ENCODE measurements at places on chromosomes 6 and 20.

DNA sequence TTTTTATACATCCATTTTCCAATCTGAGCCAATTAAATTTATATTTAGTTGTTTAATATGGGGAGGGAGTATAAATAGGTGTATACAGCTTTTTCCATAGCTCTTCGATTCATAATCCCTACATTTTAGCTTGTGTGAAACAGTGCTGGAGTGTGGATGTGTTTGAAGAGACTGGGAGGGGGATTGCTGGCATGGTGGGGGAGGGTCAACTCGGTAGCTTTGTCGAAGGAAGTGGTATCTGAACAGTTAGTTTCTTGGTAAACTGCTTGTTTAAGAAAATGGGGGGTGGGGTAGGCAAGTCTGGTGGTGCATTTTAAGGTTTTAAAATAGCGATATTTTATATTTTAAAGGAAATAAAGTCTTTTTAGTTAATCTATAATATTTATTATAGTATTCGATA is 1.4 kb upstream of the LIN28B start:
- no peak overlapping the region for H3K27ac ChIP-seq
- peaks cover 2% of the 10 kb centered on the region for H3K36me3 ChIP-seq
- no peak for DNase-seq
- peaks cover 68% of the 10 kb centered on the region for H3K27me3 ChIP-seq

GRCh38 chr6:157885211-157885788 is 62.3 kb downstream of the SNX9 start:
- peaks cover 48% of the 10 kb centered on the region for H3K4me1 ChIP-seq
- no peak overlapping the region for H3K4me3 ChIP-seq

DNA sequence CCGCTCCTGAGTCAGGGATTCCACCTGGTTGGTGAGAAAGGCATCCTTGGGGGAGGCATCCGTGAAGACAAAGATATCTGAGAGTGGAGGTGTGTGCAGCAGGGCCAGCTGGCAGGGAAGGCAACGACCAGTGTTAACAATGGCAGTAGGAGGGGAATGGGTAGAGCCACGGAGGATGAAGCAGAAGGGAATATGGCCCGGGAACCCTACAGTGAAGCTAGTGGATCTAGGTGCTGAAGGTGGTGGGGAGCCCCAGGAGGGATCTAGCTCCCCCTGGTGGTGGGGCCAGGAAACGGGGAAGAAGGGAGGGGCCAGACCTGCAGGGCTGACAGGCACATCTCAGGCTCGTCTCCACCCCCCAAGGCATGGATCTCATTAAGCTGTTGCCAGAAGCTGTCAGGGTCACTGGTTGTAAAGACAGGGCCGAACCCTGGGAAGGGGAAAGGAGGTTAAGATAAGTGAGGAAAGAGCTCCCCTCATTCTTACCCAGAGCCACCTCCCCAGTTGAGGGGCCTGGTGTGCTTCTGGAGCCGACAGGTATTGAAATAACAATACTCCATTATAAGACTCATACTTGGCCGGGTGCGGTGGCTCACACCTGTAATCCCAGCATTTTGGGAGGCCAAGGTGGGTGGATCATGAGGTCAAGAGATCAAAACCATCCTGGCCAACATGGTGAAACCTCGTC is 7.3 kb downstream of the VWA7 start:
- no peaks in the 10 kb centered on the region for H3K27me3 ChIP-seq
- DNase-seq = peak; percentile 86
- H3K4me1 ChIP-seq = peaks cover 52% of the 10 kb centered on the region
- H3K36me3 ChIP-seq = peaks cover 9% of the 10 kb centered on the region
- no peak overlapping the region for H3K4me3 ChIP-seq

GRCh38 chr20:22905658-22906057 is 129.5 kb upstream of the SSTR4 start:
- H3K4me1 ChIP-seq = no peaks in the 10 kb centered on the region
- DNase-seq = no peak
- no peak overlapping the region for H3K27ac ChIP-seq
- no peak overlapping the region for H3K4me3 ChIP-seq

DNA sequence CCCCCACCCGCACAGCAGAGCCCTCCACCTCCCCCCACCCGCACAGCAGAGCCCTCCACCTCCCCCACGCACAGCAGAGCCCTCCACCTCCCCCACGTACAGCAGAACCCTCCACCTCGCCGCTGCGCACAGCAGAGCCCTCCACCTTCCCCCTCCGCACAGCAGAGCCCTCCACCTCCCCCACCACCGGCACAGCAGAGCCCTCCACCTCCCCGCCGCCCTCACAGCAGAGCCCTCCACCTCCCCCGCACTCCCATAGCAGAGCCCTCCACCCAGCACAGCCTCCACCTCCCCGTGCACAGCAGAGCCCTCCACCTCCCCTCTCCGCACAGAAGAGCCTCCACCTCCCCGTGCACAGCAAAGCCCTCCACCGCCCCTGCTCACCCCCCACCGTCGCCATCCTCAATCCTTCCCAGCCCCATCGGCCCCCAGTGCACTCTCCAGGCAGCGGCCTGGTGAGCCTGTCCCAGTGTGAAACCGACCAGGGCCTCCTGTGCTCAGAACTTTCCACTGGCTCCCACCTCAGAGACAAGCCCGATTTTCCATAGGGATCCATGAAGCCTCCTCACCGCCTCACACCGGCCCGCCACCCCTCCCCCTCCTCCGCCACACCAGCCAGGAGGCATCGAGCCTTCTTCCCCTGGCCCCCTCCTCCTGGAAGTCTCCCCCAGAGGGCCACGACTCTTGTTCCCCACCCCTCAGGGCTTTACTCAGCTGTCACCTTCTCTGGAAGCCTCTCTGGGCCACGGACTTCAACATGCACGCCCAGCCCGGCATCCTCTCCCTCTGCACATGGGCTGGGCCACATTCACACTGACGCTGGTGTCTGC is 347.1 kb downstream of the ZFAND3 start:
- no peaks in the 10 kb centered on the region for H3K4me1 ChIP-seq
- no peak for DNase-seq
- no peaks in the 10 kb centered on the region for H3K36me3 ChIP-seq
- H3K27me3 ChIP-seq = no peaks in the 10 kb centered on the region
- H3K4me3 ChIP-seq = no peak overlapping the region
- no peak overlapping the region for H3K27ac ChIP-seq

DNA sequence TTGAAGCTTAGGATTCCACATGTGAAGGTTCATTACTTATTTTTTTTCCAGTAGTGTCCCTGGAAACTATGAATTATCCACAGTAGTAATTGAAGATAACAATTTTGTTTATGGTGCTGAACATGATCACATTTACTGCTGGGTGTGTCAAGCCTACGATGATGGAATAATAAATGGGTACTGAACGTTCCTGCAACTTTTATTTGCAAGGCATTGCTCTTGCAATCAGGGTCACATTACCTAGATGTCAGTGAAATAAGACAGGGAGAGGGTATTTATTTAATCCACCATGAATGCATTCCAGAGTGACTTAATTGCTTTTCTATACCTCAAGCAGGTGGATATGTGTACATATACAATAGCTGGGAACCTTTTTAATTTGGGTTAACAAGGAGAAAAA is 27.0 kb upstream of the MLIP start:
- H3K4me3 ChIP-seq = no peak overlapping the region
- no peak overlapping the region for H3K27ac ChIP-seq
- H3K4me1 ChIP-seq = no peaks in the 10 kb centered on the region

DNA sequence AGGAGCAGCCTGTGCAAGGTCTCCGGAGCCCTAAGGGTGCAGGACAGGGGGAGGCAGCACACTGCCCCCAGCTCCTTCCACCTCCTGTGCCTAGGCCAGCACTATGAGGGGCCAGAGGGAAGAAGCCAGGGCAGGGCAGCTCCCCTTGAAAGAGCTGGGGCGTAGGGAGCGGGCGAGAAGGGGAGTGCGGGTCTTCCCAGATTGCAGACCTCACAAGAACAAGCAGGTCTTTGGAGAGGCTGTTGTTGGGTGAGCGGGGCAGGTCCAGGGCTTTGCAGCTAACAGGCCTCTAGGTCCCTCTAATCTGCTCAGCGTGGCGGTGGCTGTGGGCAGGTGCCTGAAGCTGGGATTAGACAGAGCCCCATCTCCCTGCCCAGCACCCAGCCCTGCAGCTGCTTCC is 22.4 kb upstream of the CST1 start:
- H3K27me3 ChIP-seq = peaks cover 11% of the 10 kb centered on the region
- no peaks in the 10 kb centered on the region for H3K4me1 ChIP-seq
- no peak overlapping the region for H3K4me3 ChIP-seq
- no peak for DNase-seq

DNA sequence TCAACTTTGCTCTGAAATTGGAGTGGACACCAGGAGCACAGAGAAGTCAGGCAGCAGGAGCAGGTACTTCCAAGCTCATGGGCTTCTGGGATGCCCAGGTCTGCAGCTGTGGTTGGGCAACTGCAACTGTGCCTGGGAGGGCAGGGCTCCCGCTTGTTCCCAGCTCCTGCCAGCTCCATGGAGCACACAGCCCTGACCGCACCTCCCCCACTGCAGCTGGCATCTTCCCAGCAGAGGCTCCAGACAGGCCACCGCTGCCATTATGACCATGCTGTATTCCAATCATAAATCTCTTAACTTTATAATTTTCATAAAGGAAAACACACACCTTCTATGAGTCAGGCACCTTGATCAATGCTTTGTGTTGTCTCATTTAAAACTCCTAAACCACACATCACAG is 36.9 kb downstream of the STK38 start:
- peaks cover 28% of the 10 kb centered on the region for H3K4me1 ChIP-seq
- H3K4me3 ChIP-seq = no peak overlapping the region
- DNase-seq = no peak
- H3K27me3 ChIP-seq = no peaks in the 10 kb centered on the region
- H3K36me3 ChIP-seq = peaks cover 74% of the 10 kb centered on the region
- H3K27ac ChIP-seq = no peak overlapping the region

GRCh38 chr20:46347841-46348803 is 39.8 kb upstream of the CDH22 start:
- peaks cover 16% of the 10 kb centered on the region for H3K27me3 ChIP-seq
- no peak for DNase-seq
- H3K27ac ChIP-seq = no peak overlapping the region
- H3K4me3 ChIP-seq = no peak overlapping the region
- peaks cover 14% of the 10 kb centered on the region for H3K4me1 ChIP-seq

- no peak overlapping the region for H3K4me3 ChIP-seq
- DNase-seq = no peak
- H3K27me3 ChIP-seq = no peaks in the 10 kb centered on the region
- no peak overlapping the region for H3K27ac ChIP-seq
- no peaks in the 10 kb centered on the region for H3K4me1 ChIP-seq
- H3K36me3 ChIP-seq = no peaks in the 10 kb centered on the region
Measured at GRCh38 chr20:13395232-13395631, 174.2 kb downstream of the ISM1 start.

DNA sequence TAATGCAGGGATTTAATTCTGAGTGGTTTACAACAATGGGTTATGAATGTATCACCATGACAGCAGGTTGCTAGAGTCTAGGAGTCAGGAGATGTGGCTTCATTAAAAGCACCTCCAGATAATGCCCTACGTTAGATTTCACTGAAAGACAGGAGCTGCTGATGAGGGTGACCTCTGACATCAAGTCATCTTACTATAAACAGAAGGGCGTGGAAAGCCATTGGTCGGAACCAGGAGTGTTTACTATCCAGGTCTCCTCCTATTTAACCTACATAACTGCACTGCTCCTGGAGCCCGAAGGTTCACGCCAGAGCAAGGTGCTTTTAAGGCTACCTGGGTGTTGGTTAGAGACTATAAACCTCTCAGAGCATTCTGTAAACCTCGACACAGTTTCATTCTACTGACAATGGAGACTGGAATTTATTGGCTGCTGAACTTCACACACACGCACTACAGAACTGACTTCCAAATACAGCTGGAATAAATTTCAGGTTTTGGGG is 128.7 kb downstream of the EYA4 start:
- no peaks in the 10 kb centered on the region for H3K4me1 ChIP-seq
- DNase-seq = no peak
- no peaks in the 10 kb centered on the region for H3K27me3 ChIP-seq
- no peak overlapping the region for H3K27ac ChIP-seq
- no peaks in the 10 kb centered on the region for H3K36me3 ChIP-seq
- H3K4me3 ChIP-seq = no peak overlapping the region

- peaks cover 4% of the 10 kb centered on the region for H3K36me3 ChIP-seq
- DNase-seq = peak; percentile 58
- peak overlapping the region; percentile 85 for H3K27ac ChIP-seq
- no peak overlapping the region for H3K4me3 ChIP-seq
Measured at GRCh38 chr6:1770435-1770843, 160.7 kb downstream of the FOXC1 start.

DNA sequence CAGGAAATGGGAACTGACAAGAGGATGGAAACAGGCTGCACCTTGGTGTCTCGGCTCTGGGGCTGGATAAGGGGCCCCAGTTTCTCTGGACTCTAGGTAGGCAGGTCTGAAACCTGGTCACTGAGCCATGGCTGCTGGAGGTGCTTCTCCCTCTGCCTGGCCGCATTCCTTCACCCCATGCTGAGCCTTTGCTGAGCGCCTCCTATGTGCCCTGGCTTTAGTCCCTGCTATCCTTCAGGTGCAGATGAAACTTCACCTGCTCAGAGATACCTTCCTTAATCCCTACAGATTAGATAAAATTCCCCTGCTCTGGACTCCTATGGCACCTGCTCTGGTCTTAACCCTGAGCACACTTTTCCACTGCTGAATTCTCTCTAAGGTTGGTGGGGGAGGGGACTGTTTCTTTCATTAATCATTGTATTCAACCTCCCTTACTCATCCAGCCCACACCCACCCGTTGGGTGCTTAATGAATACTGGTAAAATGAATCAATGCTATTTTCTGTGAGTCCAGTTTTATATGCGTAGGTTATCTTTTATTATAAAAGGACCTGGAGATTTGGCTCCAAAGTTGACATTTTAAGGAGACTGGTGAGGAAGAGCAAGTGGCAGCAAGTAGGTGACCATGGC is 19.3 kb downstream of the MYLK4 start:
- peaks cover 21% of the 10 kb centered on the region for H3K27me3 ChIP-seq
- no peak overlapping the region for H3K27ac ChIP-seq
- no peaks in the 10 kb centered on the region for H3K4me1 ChIP-seq
- no peak overlapping the region for H3K4me3 ChIP-seq

DNA sequence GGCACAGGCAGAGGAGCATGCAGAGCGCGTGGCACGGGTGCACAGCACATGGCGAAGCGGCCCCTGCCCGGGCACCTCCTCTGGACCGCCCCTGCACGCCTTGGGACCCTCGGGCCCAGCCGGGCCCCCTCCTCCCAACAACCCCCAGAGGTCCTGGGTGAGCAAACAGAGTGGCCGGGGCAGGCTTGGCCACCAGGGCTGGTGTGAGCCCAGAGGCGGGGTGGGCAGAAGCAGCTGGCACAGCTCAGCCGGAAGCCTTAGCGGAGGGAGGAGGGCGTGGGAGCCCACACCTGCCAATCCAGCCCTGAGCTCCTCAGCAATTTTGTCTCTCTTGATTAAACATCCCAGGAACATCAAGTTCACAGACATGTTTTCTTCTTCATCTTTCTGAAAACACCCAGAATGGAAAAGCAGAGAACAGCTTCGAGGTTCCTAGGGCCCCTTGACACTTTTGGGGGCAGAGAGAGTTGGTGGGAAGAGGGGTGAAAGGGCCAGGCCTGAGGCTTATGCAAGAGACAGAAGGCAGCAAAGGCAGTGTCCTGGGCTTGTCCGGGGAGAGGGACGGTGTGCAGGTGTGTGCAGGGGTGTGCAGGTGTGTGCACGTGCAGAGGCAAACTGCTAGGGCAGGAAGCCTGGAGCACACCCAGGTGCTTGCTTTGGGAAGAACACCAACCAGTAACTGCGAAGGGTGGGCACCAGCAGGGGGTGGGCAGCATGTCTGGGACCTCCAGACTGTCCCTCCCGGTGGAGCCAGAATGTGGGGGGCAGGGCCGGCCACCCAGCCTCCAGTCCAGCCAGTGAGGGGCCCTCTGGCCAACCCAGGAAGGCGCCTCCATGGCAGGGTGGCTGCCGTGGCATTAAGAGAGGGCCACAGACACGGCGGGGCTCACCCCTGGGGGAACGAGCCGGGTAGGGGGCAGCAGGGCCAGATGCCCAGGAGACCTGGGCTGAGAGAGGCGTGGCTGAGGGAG is 4.8 kb downstream of the HRH3 start:
- DNase-seq = no peak
- no peaks in the 10 kb centered on the region for H3K36me3 ChIP-seq
- H3K27ac ChIP-seq = no peak overlapping the region
- peaks cover 70% of the 10 kb centered on the region for H3K27me3 ChIP-seq
- no peak overlapping the region for H3K4me3 ChIP-seq
